GM13977 (cell line): ENCODE measurements at places on chromosomes 1 and 21.
A peak's percentile ranks its signal among the peaks of the same experiment; 100 is the strongest.

DNA sequence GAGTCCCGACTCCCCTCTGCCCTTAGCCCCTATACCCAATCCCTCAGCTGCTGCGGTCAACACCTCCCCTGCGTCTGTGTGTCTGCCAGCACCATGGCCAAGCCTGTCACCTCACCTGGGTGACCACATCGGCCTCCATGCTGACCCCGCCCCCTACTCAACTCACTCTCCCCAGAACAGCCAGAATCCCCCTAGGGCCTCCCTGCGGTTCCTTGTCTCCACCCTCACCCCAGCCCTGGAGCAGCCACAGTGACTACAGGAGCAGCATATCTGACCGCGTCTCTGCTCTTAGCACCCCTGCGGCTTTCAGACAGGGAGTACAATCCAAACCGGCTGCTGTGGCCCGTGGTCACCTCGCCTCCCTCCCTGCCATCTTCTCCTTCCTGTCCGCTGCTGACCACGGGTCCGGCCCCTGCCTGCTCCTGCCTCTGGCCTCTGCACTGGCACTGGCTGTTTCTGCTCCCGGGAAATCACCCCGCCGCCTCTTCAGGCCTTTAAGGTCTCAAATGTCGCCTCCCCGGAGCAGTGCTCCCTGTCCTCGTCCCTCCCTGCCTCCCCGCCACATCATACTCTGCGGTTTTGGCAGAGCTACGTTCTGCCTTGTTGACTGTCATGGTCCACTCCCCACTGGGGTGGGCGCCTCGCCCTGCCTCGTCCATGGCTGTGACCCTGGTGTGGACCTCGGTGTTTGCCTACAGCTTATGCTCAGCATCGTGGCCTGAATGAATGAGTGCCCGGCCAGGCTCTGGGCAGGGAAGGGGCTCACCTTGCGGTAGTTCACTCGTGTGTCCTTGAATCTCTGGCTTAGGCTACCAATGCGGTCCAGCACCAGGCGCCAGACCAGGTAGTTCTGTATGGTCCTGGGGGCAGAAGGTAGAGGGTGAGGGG is 11.1 kb downstream of the PRXL2B start:
- DNase-seq, result no peak

DNA sequence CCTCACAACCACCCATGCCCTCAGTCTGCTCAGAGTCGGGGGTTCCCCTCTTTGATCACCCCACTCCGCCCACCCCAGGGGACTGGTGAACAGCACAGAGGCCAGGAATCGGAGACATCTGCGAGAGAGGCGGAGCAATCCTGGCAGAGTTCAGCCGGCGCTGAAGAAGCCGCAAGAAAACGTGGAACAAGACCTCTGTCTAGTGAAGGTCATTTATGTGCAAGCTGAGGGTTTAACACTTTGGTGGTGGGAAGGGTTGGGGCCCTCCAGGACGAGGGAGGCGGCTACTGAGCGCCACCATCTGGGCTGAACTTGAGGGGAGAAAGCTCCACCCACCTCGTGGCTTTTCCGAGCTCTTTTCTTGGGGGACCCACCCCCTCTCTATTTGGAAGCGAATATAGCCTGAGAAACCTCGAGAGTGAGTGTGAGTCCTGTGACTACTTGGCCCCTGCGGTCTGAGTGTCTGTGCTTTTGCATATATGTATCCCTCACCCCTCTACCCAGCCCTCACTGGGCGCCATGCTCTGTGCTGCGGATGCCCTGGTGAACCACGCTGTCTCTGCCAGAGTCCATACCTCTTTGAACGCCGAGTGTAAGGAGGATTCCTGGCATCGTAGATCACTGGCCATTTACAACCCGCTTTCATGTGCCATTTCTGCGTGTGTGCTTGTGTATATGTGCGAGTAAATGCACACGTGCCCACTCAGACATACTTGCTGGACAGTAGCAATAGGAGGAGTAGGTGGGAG is 1.2 kb upstream of the EPHA10 start:
- DNase-seq, result no peak

DNA sequence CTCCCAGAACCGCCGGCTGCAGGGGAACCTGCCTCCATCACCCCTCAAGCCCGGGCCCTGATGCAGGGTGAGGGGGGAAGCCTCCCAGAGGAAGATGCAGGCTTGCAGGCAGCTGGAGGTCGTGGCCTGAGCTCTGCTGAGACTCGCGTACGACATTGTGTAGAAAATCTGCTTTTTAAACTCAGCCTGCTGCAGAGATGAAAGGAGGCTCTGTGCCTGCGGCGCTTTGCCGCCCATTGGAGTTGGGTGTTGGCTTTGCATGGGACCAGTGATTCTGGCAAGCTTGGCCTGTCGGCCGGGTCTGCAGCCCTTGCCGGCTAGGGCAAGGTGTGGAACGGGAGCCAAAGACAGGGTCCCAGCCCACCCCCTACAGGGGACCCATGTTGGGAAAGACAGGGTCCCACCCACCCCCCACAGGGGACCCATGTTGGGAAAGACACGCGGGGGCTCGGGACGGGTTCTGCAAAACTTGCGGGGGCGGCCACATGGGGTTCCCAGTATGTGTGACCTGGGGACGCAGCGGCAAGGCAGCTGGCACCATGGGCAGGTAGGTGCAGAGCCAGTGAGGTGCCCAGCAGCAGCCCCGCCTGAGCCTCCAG is 55.6 kb downstream of the SLX9 start:
- no peak for DNase-seq

DNA sequence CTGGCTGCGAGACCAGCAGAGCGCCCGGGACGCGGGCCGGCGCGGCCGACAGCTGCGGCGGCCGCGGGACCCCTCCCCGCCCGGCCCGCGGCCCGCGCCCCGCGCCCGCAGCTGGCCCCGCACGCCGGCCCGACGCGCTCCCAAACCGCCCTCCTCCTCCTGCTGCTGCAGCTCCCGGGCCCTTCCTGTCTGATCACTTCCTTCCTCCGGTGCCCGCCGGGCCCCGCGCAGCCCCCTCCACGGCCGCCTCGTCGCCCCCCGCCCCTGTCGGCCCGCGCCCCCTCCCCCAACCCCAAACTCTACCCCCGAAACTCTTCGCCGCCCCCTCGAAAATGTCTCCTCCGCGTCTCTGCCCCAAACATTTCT is 594 bp downstream of the LUZP1 start:
- peak; percentile 66 for DNase-seq

GRCh38 chr1:43678940-43679339 is 28.4 kb upstream of the ST3GAL3 start:
- no peak for DNase-seq

DNA sequence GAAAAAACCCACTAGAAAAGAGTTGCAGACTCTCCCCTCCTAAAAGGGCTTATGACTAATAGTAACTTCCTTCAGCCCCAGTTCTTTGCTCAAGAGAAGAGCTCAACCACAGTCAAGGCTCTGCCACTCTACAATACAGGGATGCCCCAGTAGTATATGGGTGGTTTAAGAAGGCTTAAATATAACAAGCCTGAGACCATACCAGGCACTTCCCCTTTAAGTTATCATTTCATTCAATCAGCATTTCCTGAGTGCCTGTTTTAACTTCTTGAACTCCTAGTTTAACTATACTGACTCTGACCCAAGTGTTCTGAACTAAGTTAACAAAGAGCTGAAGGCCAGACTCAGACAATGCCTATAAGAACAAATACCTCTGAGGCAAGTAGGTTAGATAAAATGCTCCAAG is 19.8 kb downstream of the PRPF38A start:
- no peak for DNase-seq

GRCh38 chr1:200707116-200707515 is 31.6 kb upstream of the CAMSAP2 start:
- DNase-seq, result peak; percentile 20

DNA sequence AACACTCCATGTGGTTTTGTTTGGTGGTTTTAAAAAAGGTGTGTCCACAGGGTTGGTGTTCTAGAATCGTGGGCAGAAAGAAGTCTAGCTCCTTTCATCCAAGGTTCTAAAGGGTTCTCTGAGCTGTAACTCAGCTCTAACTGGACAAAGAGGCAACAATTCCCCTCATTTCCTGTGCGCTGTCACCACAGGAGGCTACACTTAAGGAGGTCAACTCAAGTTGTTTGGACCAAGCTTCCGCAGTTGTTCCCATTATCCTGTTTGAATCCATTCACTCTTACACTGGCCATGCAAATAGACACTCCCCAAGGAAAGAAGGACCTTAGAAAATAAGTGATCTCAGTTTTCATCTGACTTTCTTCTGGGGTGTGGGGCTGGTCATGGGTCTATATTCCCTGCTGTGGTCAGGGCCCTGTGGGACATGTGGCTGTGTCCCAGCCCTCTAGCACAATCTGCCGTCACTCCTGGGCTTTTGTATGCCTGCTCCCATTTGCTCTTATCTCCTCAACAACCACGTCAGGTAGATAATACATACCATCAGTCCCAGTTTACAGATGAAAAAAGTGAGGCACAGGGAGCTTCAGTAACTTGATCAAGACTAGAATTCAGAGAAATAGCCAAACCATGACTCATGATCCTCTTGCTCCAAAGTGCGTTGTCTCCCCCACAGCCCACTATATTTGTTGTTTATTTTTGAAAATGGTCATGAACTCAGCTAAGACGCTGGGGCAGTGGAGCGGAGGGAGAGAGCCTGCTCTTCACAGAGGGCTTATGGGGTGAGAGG is 103.6 kb downstream of the RHOU start:
- DNase-seq, result no peak

DNA sequence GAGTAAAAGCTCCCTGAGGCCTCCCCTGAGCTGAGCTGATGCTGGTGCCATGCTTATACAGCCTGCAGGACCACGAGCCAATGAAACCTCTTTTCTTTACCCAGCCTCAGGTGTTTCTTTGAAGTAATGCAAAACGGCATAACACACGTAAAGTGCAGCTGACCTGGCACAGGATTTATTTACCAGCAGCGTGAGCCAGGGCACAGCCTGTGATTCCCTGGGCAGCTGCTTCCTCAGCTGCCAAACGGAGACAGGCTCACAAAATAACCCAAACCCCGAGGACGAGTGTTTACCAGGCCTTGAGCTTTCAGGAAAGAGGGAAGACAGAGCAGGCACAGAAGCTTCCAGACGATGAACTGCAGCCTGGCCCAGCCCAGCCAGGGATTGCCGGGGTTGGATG is 120.6 kb upstream of the ARHGEF16 start:
- no peak for DNase-seq

DNA sequence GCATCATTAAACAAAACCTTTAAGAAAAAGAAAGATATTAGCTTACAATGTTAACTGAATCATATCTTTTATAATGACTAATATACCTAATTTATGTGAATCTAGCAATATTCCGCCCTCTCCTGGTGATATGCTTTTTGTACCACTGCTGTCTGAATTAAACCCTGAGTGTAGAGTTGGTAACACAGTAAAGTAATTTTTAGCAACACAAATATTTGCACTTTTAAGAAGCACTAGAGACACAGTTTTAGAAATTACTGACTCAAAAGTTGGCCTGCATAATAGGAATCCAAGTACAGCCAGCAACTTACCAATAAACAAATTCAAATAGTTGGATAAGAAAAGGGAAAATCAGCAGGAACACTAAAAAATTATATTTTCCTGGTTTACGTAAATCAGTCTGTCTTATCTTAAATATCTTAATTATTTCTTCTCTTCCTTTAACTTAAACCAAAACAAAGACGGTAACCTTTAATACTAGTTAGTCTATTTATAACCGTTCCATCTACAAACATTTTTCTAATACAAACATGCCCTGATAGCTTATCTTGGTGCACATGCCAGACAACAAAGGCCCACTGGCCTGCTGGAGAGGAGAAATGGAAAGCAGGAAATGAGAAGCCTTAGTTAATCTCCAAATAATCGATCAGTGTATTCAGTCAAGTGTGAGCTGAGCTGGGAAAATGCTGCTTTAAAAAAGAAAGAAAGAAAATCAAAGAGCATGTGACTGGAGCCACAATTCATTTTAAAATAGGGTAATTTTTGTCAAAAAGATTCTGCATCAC is 246.0 kb downstream of the RERE start:
- DNase-seq, result no peak

DNA sequence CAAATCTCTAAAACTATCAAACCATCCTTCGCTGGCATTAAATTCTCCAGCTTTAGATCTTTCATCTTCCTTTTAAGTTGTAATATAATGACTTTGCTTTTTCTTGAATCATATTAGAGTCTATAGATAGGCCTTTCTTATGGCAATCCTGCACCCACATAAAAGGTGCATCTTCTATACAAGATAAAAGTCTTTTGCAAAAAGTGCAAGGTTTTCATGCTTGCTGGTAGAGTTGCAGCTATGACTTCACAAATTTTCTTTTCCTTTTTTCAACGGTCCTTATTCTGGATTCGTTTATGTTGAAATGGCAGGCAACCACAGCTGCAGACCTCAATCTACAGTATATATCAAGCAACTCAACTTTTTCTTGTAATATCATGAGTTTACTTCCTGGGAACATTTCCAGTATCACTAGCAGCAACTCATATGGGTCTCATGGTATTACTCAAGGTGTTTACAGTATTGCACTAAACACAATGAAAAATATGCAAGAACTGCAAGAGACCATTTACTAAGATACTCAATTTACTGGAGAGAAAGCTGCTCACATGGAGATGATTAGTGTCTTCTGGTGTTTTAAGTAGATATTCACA is 22.1 kb downstream of the OMA1 start:
- no peak for DNase-seq

- DNase-seq, result peak; percentile 61
Observed at GRCh38 chr21:34974162-34974981, 74.7 kb downstream of the RUNX1 start.

- DNase-seq, result no peak
Observed at GRCh38 chr1:6954591-6954990, 169.3 kb downstream of the CAMTA1 start.

GRCh38 chr21:41605178-41605933 is 97.4 kb upstream of the TMPRSS2 start:
- DNase-seq, result no peak

DNA sequence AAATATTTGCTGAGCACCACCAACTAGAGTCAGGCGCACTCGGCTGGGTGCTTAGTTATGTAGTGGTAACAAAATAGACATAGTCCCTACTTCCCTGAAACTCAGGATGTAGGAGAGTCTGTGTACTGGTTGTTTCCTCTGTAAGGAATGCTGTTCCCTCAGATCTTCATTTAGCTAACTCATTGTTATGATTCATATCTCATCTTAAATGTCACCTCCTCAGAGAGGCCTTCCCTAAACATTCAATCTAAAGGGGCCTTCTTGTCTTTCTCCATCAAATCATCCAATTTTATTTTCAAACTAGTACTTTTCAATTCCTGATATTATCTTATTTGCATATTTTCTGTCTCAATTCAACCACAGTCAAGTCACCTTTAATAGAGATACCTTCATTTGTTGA is 132.9 kb downstream of the PIK3R3 start:
- no peak for DNase-seq

GRCh38 chr1:49465486-49466185 is 558.1 kb downstream of the AGBL4 start:
- no peak for DNase-seq

DNA sequence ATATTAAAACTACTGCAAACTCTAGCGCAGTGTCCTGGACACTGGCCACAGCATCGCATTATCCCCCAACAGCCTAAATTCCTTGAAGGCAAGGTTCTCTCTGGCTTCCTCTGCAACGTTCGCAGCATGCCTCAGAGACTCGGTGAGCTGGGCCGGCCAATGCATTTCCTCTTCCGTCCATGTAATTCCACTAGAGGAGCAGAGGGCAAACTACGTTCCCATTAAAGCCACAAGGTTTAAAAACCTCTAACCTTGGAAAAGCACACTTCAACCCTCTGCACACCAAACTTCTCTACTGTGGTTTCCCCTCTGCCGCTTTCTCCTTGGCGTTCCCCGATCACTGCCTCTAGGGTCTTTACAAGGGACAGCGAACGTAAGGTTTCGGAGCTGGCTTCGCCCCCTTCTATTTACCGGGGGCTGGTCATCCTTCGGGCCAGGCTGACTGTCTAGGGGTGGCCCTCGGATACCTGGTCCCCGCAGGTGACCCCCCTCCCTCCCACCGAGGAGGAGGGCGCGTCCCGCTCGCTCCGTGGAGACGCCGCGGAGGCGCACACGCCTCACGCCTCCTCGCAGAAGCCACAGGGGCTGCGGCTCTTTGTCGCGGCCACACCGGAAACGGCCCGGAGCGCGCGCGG is 456 bp upstream of the SMYD2 start:
- no peak for DNase-seq
